Cardiac muscle cell (in vitro differentiated cells and primary cell): ENCODE measurements at places on chromosomes 16 and 17.

DNA sequence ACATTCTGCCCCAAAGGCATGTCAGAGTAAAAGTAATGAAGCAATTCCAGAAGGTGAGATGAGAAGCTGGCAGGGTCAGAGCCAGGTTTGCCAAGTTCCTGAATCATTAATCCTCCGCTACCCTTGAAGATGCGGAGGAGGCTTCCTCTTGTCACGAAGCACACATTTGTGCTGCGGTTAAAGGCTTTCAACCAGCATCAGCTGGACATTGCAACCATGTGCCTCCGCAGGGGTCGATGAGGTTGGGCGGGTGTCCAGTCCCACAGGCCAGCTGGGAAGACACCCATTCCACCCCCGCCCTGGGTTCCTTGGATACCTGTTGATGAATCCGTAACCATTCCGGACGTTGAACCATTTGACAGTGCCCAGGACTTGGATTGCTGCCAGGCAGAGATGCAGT lies 1.3 kb downstream of the YBX2 start:
- H3K36me3 ChIP-seq = no peaks in the 10 kb centered on the region
- peak overlapping the region; percentile 70 for H3K27ac ChIP-seq
- DNase-seq = peak; percentile 57
- H3K4me1 ChIP-seq = peaks cover 41% of the 10 kb centered on the region

GRCh38 chr17:43211480-43212402 lies at the start of gene TMEM106A:
Gene TMEM106A, plus strand, starts transcription at chr17:43211875. Its CDS starts 1,167 bp downstream, at chr17:43213042.
- no peaks in the 10 kb centered on the region for H3K4me1 ChIP-seq
- peak; percentile 93 for DNase-seq
- peaks cover 13% of the 10 kb centered on the region for H3K36me3 ChIP-seq

DNA sequence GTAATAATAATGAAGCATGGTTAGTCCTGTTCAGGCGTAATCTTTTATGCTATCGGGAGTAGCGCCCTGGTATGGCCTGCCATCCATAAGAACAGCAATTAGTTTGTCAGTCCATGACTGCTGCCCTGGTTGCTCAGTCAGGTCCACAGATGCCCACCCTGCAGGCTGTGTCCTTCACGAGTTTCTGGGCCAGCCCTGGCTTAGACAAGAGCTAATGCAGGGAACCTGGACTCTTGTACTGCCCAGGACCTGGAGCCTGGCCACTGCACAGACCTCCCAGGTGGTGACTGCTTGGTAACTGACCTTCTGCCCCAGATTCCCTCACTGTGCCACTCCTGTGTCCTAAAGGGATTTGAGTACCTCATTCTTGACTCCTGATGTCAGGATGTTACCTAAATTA lies 161.1 kb upstream of the NOG start:
- H3K4me3 ChIP-seq = no peak overlapping the region
- H3K36me3 ChIP-seq = no peaks in the 10 kb centered on the region
- DNase-seq = no peak
- H3K27ac ChIP-seq = no peak overlapping the region
- no peaks in the 10 kb centered on the region for H3K27me3 ChIP-seq
- peaks cover 5% of the 10 kb centered on the region for H3K4me1 ChIP-seq

DNA sequence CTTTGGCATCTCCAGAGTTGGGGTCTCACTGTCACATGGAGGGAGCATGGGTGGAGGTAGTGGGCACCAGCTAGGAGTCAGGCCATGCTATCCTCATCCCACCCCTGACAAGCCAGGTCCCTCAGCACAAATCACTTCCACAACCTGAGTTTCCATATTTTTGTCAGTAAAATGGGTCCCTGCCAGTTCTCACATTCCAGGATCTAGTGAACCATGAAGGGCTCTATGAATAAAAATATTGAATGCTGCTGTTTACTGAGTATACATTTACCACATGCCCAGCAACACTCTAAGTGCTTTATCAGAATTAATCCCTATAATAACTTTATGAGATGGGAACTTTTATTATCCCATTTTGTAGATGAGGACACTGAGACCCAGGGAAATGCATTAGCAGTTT lies 16.8 kb downstream of the SEZ6 start:
- H3K27ac ChIP-seq = no peak overlapping the region
- no peak overlapping the region for H3K4me3 ChIP-seq
- no peaks in the 10 kb centered on the region for H3K36me3 ChIP-seq
- H3K4me1 ChIP-seq = peaks cover 8% of the 10 kb centered on the region
- peaks cover 10% of the 10 kb centered on the region for H3K27me3 ChIP-seq
- DNase-seq = no peak

- H3K27me3 ChIP-seq = no peaks in the 10 kb centered on the region
- DNase-seq = peak; percentile 34
- H3K36me3 ChIP-seq = no peaks in the 10 kb centered on the region
Observed at GRCh38 chr16:73152386-73153125, 104.6 kb upstream of the ZFHX3 start.

- peak; percentile 3 for DNase-seq
- no peaks in the 10 kb centered on the region for H3K4me1 ChIP-seq
- H3K36me3 ChIP-seq = no peaks in the 10 kb centered on the region
- H3K4me3 ChIP-seq = no peak overlapping the region
- H3K27me3 ChIP-seq = no peaks in the 10 kb centered on the region
Observed at GRCh38 chr16:81842564-81843242, 63.6 kb downstream of the PLCG2 start.

GRCh38 chr17:52148288-52148968 lies 10.1 kb downstream of the CA10 start:
- H3K27me3 ChIP-seq = peaks cover 22% of the 10 kb centered on the region
- H3K4me1 ChIP-seq = no peaks in the 10 kb centered on the region
- no peaks in the 10 kb centered on the region for H3K36me3 ChIP-seq
- DNase-seq = no peak
- H3K27ac ChIP-seq = no peak overlapping the region

DNA sequence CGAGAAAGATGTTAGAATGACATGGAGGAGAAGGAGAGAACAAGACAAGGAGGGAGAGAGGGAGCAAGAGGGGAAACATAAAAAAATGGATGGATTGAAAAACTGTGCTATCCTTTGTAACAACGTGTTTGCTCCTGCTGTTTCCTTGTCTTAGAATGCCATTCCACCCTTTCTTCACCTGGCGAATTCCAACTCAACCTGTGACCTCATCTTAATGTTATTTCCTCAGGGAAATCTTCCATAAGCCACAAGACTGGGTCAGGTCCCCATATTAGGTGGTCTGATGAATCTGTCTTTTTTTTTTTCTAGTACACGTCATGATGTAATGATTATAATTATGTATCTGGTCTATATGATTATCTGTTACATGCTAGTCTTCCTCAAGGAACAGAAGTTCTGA lies 195.0 kb upstream of the MAF start:
- H3K4me3 ChIP-seq = no peak overlapping the region
- no peak for DNase-seq

DNA sequence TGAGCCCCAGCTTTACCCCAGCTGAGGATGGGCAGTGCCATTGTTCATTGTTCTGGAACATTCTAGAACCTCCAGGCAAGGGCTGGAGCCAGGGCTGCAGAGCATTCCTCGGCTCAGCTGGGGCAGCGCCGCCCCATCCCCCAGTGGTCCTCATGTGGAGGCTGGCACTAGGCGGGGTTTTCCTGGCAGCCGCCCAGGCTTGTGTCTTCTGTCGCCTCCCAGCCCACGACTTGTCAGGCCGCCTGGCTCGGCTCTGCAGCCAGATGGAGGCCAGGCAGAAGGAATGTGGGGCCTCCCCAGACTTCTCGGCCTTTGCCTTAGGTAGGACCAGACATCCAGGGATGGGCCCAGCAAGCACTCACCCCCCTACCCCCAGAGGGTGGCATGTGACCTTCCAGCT lies at the start of gene TMEM95:
TSS of gene TMEM95 (plus strand) at position 104 of the 400 bp plus-strand sequence. CDS start at position 153, 49 bp downstream.
- H3K4me1 ChIP-seq = peaks cover 6% of the 10 kb centered on the region
- DNase-seq = no peak
- no peak within 1 kb of the TSS for H3K27ac ChIP-seq
- no peaks in the 10 kb centered on the region for H3K27me3 ChIP-seq
- H3K4me3 ChIP-seq = no peak within 1 kb of the TSS
